Brain microvascular endothelial cell (primary cell): ENCODE measurements at places on chromosomes 5 and 9.

DNA sequence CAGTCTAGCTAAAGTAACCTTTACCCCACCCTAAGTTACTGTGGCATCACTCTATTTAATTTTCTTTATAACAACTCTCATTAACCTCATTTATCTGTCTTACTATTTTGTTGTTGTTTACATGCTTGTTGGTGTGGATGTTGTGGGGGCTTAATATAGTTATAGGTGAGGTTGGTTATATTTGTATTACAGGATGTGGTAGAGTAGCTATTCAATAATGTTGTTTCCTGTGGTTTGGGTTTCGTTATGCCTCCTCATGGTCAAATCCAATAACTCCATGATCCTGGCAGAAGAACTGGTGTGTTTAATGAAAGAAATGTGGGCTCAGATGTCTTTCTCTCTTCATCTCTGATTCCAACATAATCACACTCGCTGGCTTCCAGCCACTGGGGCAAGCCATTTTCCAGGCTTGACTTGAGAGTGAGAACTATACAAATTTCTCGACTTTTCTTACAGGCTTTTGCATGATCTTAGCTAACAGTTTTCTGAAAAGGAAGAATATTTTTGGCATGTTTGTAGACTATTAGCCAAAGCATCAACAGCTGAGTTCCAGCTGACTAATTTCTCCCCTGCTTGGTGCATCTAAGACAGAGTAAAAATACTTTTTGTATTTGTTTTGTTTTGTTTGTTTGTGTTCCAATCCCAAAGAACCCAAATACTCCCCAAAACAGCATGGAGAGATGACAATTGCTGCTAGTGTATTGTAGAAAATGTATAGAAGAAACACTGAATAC, 303.7 kb upstream of the PAPPA start:
- no peak for DNase-seq

- DNase-seq = no peak
These were observed 395 bp downstream of the TLN1 start for GRCh38 chr9:35731415-35732184.

DNA sequence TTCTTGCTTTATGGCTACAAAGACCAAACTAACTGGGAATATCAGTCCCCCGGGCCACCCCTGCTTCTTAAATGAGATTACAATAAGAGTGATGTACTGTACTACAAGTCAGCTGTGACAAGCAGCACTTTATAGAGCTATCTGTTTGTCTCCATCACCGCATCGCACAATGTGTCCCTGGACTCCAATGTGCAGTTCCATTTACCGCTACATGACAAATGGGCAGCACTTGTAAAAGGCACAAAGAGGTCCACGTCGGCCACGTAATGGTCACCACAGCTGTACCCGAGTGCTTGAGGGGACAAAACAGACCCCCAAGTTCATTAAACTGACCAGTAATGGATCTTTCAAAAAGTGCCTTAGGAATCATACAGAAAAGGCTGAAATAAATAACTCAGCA, 54.1 kb downstream of the PSMB7 start:
- no peak for DNase-seq

DNA sequence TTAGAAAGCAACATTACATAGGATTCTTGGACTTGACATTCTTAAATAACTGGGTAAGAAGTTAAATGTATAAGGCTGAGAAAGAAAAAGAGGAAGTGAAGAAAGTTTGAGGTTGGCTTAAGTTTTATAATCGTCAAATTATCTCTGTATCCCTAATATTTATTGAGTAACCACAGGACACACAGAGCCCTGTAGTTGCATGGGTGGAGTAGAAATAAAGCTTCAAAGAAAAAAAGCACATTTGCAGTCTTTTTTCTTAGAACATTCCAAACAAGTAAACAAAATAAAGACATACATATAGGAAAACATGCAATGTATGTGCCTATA, 137.0 kb downstream of the CCDC192 start:
- no peak for DNase-seq

GRCh38 chr9:87620731-87621322, 105.1 kb upstream of the CTSL start:
- DNase-seq = no peak
